ENCODE measurements at places on chromosomes 5 and 9.

DNA sequence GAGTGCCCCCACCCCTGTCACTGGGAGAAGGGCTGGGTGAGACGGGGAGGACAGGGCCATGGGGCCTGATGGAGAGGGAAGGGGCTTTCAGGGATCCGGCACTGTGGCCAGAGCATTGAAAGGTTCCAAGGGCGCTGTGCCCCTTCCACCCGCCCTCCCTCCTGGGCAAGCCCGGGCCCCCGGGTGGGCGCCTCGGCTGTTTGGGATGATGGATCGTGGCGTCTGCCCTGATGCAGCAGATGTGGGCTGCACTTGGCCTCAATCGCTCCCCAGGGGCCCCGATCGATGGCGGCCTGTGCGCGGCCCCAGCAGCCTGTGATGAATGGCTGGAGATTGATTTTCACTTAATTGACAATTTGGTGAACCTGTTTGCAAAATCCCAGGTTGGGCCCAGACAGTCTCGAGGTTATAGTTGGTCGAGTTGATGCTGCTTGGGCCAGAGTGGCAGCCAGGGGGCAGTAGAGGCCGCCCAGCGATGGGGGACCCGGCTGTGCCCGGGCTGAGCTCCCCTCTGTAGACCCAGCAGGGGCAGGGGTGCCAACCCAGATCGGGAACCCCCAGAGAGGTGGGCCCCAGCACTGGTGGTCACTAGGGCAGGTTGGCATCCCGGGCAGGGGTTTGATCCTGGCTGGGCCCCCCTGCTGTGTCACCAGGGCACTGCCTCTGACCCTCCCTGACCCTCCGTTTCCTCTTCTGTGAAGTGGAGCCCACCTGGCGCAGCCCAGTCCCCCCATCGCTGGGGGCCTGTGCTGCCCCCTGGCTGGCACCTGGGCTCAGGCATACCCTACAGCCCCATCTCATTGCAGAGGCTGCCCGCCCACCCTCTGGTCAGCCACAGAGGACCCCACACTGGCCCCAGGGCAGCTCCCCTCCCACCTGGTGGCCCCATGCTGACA is 34.7 kb downstream of the LHX3 start:
- DNase-seq, result peak; percentile 24

- DNase-seq, result no peak
Observed at GRCh38 chr9:87798261-87798833, 72.4 kb downstream of the CTSL start.

DNA sequence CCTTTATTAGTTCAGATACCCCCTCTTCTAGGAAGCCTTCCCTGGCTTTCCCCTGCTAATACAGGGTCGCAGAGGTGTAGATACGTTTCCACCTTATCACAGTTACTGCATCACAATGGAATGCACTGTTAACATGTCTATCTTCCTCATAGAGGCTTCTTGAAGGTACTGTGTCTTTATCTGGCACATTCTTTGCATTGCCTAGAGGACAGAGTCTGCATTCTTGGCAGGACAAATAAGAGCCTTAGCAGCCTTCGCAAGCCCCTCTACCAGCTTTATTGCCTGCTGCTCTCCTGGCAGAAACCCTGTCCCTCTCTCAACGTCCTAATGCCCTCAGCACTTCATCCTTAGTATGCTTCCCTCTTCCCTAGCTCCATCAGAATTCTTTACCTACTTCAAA is 31.6 kb downstream of the SLC1A3 start:
- DNase-seq, result no peak

- no peak for DNase-seq
Observed at GRCh38 chr9:135226369-135227050, 139.0 kb downstream of the OLFM1 start.

GRCh38 chr9:12843735-12844134 is 68.9 kb downstream of the LURAP1L start:
- DNase-seq, result no peak

DNA sequence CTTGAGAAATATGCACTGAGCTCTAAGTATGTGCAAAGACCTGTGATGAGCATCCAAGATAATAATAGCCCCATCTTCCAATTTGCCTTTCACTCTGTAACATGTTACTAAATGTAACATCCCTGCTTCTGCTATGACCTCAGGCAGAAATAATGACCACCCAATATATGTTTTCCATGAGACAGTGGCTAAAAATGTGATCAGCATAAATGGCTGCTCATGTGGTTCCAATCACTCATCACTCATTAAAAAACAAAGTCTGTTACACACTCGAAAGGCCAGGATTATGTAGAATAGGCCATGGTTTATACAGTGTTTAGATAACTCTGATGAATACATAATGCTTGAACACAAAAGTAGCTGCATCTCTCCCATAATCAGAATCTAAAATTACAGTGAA is 71.4 kb upstream of the MOCS2 start:
- no peak for DNase-seq

GRCh38 chr5:61811052-61811451 is 479.0 kb downstream of the ZSWIM6 start:
- no peak for DNase-seq

- DNase-seq, result no peak
Observed at GRCh38 chr5:149767281-149767550, 37.1 kb downstream of the PPARGC1B start.

DNA sequence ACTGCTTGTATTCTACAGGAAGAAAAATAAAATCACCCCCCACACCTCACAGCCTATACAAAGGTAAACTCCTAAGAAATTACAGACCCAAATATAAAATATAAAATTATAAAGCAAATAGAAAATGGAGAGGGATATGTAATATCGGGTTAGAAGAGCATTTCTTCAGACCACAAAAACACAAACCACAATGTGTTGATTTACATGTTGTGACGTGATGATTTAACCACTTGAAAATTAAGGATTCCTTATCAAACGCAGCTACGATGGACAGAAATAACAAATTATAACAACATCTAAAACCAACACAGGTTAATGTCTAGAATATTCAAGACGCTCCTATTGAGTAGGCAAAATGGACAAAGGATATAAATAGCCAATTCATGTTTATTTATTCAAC is 26.3 kb downstream of the SSBP2 start:
- no peak for DNase-seq

GRCh38 chr9:107483666-107484065 is 5.9 kb downstream of the KLF4 start:
- no peak for DNase-seq

Data from stimulated activated naive CD4-positive, alpha-beta T cell treated with Interleukin-2 at 50 U/mL for 16 hours (primary cell).